ENCODE measurements at places on chromosomes 1 and 21. TPM values are rescaled to one million over a fixed set of nuclear protein-coding genes. Genes with fewer than 3 reads are reported as not detected.

DNA sequence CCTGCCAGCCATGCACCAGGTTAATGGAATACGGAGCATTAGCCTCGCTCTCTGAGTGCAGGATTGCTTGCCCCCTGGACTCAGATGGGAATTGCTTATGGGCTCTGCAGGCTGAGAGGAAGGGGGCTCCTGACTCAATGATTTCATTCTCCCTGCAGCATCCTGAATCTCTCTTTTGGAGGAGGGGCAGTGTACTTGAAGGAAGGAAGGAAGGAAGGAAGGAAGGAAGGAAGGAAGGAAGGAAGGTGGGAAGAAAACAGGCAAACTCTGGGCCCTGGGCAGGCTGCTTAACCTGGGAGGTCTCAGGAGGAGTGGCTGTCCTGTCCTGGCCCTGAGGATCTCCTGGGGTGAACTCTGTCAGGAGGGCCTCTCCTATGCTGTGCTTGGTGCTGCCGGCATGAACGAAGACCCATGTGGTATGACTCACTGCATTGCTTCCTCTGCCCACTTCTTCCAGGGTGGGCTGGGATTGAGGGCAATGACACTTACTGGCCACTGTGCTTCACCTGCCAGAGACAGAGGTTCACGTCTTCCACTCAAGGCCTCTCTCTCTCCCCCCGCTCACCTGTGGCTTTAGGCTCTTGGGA, 257.1 kb upstream of the CSF3R start:
- H3K4me1 ChIP-seq, result no peaks in the 10 kb centered on the region
- no peak overlapping the region for H3K4me3 ChIP-seq
- no peak overlapping the region for H3K27ac ChIP-seq
- H3K36me3 ChIP-seq, result no peaks in the 10 kb centered on the region
- peaks cover 5% of the 10 kb centered on the region for H3K27me3 ChIP-seq
- DNase-seq, result no peak

GRCh38 chr21:42089093-42089631, 18.0 kb downstream of the UMODL1 start:
- no peaks in the 10 kb centered on the region for H3K4me1 ChIP-seq
- H3K4me3 ChIP-seq, result no peak overlapping the region
- no peaks in the 10 kb centered on the region for H3K27me3 ChIP-seq
- no peaks in the 10 kb centered on the region for H3K36me3 ChIP-seq
- no peak overlapping the region for H3K27ac ChIP-seq

DNA sequence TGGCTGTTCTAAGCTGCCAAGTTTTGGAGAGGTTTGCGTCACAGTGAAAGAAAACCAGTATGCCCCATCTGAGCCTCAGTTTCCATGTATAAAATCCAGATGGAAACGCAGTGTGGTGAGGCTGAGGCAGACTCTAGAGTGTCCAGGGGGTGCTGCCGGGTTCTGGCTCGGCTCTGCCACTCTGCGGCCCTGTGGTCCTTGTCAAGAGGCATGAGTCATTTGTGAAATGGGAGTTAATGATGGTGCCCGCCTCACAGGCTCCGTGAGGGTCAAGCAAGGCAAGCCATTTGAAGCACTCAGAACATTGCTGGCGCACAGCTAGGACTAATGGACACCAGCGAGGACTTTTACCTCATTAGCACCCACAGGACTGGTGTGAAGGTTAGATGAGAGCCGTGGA, 214.3 kb downstream of the PTPRU start:
- no peaks in the 10 kb centered on the region for H3K4me1 ChIP-seq
- no peak overlapping the region for H3K4me3 ChIP-seq
- H3K27me3 ChIP-seq, result no peaks in the 10 kb centered on the region
- DNase-seq, result no peak

Gene NFIA
- total RNA-seq, result 6.9 TPM

Gene CPTP
- 28.3 TPM for total RNA-seq

Gene LYPD8
- total RNA-seq, result not detected

Gene ADAMTS5
- not detected for total RNA-seq

Gene TNFRSF18
- total RNA-seq, result 8.0 TPM

Gene S100A2
- total RNA-seq, result 0.87 TPM
